Fibroblast of skin of abdomen (primary cell): ENCODE measurements at places on chromosomes 1 and 21.

GRCh38 chr1:161827786-161828185, 61.7 kb downstream of the ATF6 start:
- DNase-seq, result peak; percentile 57

DNA sequence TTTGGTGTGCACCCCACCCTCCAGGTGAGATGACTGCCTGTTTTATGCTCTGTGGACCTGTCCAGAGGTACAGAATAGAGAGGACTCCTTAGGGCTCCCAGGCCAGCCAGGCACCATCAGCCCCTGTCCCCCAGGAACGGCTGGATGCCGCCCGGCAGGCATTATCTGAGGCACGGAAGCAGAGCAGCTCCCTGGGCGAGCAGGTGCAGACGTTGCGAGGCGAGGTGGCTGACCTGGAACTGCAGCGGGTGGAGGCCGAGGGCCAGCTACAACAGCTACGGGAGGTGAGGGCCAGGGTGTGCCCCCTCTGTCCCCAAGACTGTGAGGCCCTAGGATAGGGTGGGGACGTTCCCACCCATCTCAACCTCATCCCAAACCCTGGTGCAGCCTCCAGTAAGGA, 10.8 kb downstream of the MFAP2 start:
- no peak for DNase-seq

DNA sequence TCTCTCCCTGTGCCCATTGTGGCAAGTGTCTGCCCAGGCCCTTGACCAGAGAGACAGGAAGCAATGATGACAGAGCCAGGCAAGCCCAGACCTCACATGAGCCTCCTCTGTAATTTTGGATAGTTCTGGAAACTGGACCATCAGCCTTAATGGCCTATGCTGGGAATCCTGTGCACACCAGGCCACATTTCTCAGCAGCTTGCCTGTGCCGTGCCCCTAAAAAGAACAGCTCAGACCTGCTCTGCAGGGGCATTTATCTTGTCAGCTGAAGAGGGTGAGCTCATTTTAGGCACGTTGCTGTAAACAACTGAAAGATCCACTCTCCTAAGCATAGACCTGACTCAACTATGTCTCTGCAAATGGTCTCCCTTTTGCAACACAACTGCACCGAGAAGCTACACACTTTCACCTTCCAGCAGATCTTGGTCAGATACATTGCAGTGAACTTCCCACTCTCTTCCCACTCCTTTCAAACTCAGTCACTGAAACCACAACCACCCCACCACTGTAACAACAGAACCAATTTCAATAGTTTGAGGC, 53.5 kb upstream of the BACH1 start:
- no peak for DNase-seq

GRCh38 chr1:204465546-204466415, 28.8 kb downstream of the PIK3C2B start:
- no peak for DNase-seq

DNA sequence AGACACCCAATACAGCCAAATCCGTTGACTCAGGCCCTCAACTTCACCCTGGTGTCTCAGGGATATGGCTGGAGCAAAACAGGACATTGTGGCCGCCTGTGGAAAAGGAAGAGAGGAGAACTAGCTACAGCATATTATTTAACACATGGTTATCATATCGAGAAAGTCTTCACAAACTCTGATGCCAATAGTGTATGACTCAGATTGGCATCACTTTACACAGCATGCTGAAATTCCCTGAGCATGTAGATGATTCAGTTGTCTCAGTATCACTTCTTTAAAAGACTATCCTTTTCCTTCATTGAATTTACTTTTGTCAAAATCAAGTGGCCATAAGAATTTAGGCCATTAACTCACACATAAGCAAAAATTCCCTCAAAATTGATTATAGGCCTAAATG, 20.1 kb downstream of the HSD3B2 start:
- DNase-seq, result no peak

- DNase-seq, result peak; percentile 13
Measured at GRCh38 chr1:78520216-78520615, 29.4 kb downstream of the PTGFR start.
